ENCODE measurements at places on chromosomes 11 and 22.

GRCh38 chr11:109648804-109649203, 226.8 kb downstream of the C11orf87 start:
- DNase-seq, result no peak

GRCh38 chr11:7246179-7246578, 5.5 kb upstream of the SYT9 start:
- DNase-seq, result no peak

DNA sequence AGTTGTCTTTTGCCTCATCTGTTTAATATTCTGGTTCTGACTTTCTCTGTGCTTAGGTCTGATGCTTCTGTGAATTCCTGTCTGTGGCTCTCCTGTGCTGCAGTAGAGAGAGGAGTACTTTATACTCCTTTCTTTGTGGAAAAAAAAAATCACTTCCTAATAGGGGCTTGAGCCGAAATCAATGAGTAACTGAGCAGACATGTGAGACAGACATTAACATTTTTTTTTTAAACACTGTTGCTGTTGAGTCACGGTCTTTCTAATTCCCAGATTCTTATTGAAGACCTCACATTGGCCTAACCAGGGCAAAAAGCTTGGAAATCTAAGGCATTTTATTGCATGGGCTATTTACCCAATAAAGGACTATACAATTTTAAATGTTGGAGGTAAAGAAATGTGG, 86.1 kb downstream of the GRM5 start:
- DNase-seq, result no peak

GRCh38 chr11:106821291-106821690, 197.0 kb downstream of the GUCY1A2 start:
- no peak for DNase-seq

DNA sequence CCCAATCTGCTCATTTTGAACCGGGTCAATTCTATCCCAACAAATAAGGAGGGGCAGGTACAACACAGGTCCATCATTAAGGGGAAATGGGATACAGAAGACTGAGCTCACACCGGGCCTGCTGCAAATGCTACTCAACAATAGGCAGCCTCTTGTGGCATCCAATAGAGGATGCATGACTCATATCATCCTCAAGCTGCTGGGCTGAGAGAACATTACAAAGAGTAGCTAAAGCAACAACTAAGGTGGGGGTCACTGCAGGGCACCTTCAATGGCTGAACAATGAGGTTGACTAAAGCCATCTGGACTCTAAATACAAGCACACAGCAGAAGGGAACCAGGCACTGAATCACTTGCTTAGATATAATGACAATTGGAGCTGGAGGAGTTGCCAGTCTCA, 130.1 kb upstream of the SYN3 start:
- DNase-seq, result no peak

DNA sequence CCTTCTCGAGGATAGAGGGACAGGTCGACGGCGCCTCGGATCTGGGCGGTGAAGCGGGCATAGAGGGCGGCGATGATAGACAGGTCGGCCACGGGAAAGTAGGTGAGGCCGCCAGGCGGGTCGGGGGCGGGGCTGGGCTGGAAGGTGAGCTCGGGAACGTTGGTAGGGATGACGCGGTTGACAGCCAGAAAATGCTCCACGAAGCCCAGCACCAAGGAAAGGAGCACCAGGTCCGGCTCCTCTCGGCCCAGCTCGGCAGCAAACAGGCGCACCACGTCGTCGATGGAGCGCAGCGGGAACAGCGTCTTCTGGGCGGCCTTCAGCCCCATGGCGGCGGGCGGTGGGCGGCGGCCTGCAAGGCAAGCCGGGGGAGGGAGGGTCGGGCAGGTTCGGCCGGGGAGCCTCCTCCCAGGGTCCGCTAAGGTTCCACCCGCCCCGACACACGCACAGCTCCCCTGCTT, 540 bp downstream of the MEN1 start:
- DNase-seq, result no peak

GRCh38 chr11:3169255-3170043, 4.3 kb upstream of the OSBPL5 start:
- DNase-seq, result no peak

- DNase-seq, result no peak
These were observed 84.6 kb upstream of the LRRC55 start for GRCh38 chr11:57097149-57097548.

- no peak for DNase-seq
These were observed 5.7 kb downstream of the TMEM184B start for GRCh38 chr22:38267086-38267485.

GRCh38 chr11:48007677-48008076, 27.3 kb downstream of the PTPRJ start:
- DNase-seq, result no peak

DNA sequence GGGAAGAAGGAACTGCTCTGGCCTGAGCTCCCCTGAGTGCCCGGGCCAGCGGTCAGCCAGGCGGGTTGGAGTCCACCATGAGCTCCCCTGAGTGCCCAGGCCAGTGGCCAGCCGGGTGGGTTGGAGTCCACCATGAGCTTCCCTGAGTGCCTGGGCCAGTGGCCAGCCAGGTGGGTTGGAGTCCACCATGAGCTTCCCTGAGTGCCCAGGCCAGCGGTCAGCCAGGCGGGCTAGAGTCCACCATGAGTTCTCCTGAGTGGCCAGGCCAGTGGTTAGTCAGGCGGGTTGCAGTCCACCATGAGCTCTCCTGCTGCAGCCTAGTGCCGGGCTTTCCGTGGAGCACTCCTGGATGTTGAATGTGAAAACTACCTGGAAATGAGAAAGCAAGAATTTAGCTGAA, 844.0 kb downstream of the TBC1D22A start:
- no peak for DNase-seq

GRCh38 chr22:33785283-33785968, 134.8 kb downstream of the LARGE1 start:
- no peak for DNase-seq

- DNase-seq, result peak; percentile 54
These were observed 42.2 kb upstream of the INCENP start for GRCh38 chr11:62081378-62082291.

DNA sequence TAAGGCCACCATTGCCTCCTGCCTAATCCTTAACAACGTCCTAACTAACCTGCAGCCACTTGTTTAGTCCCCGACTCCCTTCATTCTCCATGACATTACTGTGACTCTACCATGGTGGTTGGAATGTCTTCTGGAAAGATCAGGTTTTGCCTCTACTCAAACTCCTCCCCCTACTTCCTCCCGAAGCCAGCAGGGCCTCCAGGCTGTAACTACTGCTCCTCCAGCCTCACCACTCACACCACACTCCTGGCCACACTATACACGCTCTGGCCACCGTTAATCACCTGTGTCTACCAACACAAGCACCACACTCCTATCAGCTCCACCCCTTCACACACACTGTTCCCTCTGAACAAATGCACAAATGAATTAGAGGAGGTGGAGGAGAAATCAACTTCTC, 69.2 kb downstream of the PACSIN2 start:
- no peak for DNase-seq

DNA sequence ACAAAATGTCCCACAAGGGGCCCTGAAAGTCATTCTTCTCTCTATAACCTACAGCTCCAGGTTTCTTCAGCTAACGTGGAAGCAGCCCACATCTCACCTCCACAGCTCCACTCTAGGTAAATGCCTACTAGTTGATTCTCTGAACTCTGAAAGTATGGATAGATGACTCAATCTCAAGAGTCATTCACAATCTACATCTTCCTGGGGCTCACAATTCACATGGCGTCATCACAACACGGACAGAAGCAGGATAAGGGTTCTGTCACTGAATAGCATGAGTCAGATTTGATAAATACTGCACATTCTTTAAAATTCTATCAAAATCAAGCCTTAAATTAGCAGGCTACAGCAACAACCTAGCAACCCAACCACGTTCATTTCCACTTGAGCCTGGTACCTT, 96.3 kb downstream of the PLEKHA7 start:
- DNase-seq, result no peak

DNA sequence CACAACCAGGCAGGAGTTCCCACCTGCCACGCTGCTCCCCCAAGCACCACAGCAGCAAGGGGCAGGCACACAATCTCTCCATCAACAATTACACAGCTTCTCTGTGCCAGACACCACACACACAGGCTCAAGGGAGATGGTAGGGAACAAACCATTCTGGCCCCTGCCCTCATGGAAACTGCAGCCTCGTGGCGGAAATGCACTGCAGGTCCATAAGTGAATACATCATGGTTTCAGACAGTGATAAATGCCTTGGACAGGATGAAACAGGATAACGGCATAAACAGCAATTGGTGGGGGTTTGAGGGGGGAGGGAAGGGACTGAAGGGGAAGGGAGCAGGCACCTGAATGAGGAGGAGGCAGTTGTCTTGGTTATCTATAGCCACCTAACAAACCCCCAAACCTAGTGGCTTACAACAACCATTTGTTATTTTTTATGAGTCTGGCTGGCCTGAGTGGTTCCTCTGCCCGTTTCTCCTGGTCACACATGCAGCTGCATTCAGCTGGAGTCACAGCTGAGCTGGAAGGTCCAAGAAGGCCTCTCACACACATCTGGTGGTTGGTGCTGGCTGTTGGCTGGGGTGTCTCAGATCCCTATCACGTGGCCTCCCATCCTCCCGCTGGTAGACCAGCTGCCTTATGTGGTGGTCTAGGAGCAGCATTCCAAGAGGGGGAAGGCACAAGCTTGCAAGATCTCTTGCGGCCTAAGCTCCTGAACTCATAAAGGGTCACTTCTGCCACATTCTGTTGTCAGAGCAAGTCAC, 15.0 kb upstream of the YWHAH start:
- no peak for DNase-seq

DNA sequence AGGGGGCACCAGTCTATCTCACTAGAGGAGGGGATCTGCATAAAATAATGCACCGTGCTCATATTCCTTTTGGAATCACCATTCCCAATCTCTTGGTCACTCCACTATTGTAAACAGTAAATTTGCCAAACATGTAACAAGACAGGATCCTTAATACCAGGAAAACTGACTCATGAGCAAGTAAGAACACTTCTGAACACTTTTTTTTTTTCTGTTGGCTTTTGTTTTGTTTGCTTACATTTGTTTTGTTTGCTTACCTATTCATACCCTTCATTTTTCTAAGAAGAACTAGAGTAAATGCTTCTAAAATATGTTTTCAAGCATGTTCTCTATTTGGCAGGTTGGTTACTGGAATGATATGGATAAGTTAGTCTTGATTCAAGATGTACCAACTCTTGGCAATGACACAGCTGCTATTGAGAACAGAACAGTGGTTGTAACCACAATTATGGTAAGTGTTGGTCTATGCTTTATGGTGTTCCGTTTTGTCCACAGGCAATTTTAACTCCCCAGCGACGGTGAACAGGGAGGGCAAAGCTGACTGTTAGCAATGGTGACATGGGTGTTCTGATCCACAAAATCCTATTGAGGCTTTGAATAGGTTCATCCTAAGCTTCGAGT, 111.8 kb downstream of the MSANTD4 start:
- DNase-seq, result peak; percentile 9
